ENCODE measurements at places on chromosomes 7 and 10. TPM values are rescaled to one million over a fixed set of nuclear protein-coding genes. Genes with fewer than 3 reads are reported as not detected.

- H3K4me1 ChIP-seq = peaks cover 15% of the 10 kb centered on the region
- peak overlapping the region; percentile 7 for H3K4me3 ChIP-seq
- H3K36me3 ChIP-seq = no peaks in the 10 kb centered on the region
These were observed 5.2 kb downstream of the EBF3 start for GRCh38 chr10:129958629-129959543.

The ASZ1 gene
- total RNA-seq = not detected

The MARVELD1 gene
- 47.4 TPM for total RNA-seq

GRCh38 chr7:38694326-38694725 is 63.2 kb upstream of the AMPH start:
- no peak overlapping the region for H3K27ac ChIP-seq
- no peak overlapping the region for H3K4me3 ChIP-seq
- no peaks in the 10 kb centered on the region for H3K36me3 ChIP-seq
- no peak for DNase-seq
- no peaks in the 10 kb centered on the region for H3K27me3 ChIP-seq
- no peaks in the 10 kb centered on the region for H3K4me1 ChIP-seq

GRCh38 chr10:124568848-124569622 is 107.4 kb downstream of the LHPP start:
- H3K27ac ChIP-seq = no peak overlapping the region

The TBX20 gene
- total RNA-seq = not detected

DNA sequence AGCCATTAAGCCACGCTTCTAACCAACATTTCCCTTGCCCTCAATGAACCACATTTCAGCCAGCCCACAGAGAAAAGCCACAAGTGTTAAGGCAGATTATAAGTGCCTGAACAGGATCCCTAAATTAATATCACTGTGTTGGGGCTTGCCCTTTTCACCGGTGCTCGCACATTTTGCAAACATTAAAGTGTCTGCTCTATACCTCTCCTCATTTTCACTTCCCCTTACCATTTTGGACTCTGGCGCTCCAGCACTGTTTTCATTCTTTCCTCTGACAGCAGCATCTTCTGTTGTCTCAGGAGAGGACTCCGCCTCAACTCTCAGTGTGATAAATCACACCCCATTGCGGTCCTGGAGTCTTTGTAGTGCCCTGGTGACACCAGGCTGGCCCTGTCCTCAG is 274.2 kb downstream of the BAMBI start:
- DNase-seq = no peak
- peaks cover 5% of the 10 kb centered on the region for H3K4me1 ChIP-seq
- H3K36me3 ChIP-seq = no peaks in the 10 kb centered on the region
- no peaks in the 10 kb centered on the region for H3K27me3 ChIP-seq
- no peak overlapping the region for H3K4me3 ChIP-seq
